Activated CD8-positive, alpha-beta memory T cell treated with anti-CD3 and anti-CD28 coated beads, Interleukin-2, amount 50 U/mL, for 4 hours (primary cell): ENCODE measurements at places on chromosomes 6 and 20.

DNA sequence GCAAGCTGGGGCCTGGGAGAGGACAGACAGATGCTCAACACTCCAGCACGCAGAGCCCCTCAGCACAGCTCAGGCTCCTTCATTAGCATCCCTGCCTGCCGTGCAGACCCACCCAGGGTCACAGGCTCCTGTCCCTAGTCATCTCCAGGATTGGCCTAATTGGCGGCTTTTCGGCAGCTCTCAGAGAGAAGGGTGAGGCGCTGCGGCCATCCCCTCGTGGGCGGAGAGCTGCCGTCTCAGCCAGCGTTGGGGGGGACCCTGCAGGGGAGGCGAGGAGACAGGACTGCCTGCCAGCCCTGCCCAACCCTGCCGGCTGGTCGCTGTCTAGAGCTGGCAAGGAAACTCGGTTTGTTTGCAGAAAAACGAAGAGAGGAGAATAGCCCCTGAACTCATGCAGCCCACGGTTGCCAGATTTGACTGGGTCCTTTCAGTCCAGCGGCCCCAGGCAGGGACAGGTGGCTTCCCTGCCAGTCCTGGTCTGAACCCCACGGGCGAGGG, 26.8 kb downstream of the BHLHE23 start:
- no peak for DNase-seq

- DNase-seq, result no peak
Observed at GRCh38 chr20:49695830-49696229, 17.8 kb downstream of the B4GALT5 start.

GRCh38 chr20:1507276-1507675, 16.1 kb upstream of the SIRPB2 start:
- no peak for DNase-seq

DNA sequence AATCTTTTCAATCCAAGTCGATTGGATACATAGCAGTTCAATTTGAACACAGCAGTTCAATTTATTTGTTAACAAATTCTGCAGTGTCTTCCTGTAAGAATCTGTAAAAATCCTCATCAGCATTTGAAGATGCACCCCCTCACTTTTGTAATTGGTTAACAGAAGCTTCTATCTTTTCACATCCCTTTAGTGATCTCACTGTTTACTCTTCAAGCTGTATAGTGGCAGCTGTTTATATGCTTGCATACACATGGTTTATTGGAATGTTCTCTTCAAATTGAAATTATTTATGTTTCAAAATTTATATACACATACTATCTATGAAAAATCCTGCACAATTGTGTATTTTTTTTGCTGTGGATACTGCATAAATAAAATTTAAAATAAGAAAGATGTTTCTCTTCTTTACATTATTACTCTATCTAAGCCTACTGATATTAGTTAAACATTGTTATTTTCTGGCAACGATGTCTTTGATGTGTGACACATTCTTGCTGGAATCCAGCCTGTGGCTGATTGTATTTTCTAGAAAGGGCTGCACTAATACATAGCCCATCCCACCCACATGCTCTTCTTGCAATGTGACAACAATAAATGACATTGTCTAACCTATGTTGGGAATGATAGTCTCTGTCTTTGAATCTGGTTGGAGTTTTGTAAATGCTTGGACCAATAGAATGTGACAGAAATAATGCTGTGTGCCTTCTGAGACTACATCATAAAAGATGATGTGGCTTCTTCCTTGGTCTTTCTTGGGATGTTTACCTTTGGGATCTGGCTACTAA, 573.0 kb downstream of the CD109 start:
- no peak for DNase-seq
